ENCODE measurements at places on chromosomes 5 and 9.

DNA sequence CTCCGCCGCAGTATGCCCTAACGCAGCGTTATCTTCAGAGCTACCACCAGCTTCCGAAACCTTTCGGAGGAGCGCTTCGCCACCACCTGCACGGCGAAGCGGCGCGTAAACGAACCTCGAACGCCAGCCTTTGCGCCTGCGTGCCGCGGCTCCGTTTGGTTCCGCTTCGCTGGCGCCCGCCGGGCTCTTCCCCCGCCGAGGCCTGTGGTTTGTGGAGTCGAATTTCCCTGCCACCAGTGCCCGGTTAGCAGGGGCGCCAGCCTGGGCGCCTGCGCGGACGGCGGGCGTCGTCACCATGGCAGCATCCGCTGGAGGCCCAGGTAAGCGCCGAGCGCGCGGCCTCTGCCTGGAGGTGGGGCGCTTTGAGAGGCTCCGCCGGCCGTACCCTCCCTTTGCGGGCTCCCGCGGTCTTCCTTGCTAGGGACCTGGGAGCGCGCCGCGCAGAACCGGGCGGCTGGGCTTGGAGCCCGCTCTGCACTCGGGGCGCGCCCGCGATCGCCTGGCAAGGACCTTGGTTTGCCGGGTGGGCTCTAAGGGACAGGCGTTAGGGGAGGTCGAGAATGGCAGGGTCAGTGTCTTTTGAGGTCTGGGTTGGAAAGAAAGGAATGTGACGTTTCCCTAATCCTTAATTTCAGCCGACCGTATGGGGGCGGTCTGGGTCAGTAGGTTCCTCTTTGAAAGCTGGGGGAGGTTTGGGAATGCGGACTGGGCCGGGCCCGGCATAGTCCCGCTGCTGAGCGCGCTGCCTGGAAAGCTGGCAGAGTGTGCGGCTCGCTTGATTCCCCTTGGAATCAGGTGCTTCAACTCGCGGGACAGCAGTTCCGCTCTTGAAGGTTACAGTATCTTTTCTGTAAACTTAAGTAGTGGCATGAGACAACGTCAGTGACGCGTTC lies at the start of gene FAM151B:
Gene FAM151B (plus strand): TSS at position 272 of the 893 bp plus-strand sequence. CDS start 24 bp downstream, at position 296.
- peak; percentile 90 for DNase-seq

GRCh38 chr9:130698514-130698913 lies 4.9 kb downstream of the EXOSC2 start:
- peak; percentile 55 for DNase-seq

- no peak for DNase-seq
These were observed 245.7 kb upstream of the ELAVL2 start for GRCh38 chr9:24071716-24072115.

GRCh38 chr9:121538221-121538620 lies 38.6 kb upstream of the GGTA1 start:
- no peak for DNase-seq

GRCh38 chr5:143051244-143052058 lies 281.3 kb downstream of the ARHGAP26 start:
- DNase-seq: peak; percentile 77

GRCh38 chr5:134506054-134507039 lies 19.1 kb upstream of the JADE2 start:
- DNase-seq: peak; percentile 52

DNA sequence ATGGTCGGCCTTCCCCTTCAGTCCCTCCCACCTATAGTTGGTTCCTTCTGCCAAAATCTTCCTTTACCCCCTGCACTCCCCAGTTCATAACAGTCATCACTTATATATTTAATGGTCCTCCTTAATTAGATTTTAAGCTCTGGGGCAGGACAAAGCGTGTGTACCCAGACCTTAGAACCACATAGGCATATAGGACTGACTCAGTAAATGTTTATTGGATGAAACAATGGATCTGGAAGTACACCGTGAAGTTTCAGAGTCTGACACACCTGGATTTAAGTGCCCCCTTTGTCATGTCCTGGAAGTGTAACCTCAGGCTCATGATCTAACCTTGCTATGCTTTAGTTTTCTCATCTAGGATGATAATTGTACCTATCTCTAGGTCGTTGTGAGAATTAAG lies 32.0 kb downstream of the STARD4 start:
- no peak for DNase-seq

- DNase-seq: no peak
These were observed 334.8 kb downstream of the TRIM32 start for GRCh38 chr9:117021906-117022305.

- no peak for DNase-seq
These were observed 42.3 kb upstream of the MAP1B start for GRCh38 chr5:72064801-72065570.

DNA sequence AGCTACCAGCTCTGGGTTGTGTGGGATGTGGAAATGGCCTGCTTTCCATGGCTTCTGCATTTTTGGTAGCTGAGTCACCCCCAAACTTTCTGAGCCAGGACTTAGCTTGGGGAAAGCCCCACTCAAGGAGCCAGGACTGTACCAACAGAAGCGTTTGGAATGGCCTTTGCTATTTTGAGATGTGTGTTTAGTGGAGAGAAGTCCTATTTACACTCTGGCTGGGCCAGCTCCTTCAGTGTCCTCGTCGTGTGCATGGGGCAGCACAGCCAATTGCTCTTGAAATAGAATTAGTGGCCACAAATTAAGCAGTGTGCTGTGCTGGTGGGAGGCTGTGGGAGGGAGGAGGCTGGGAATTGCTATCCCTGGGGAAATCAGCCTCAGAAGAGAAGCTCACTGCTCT lies 51.6 kb downstream of the ENTREP1 start:
- peak; percentile 92 for DNase-seq

GRCh38 chr9:114367772-114368569 lies 19.8 kb downstream of the AKNA start:
- no peak for DNase-seq

GRCh38 chr5:11962122-11962521 lies 57.9 kb upstream of the CTNND2 start:
- no peak for DNase-seq

DNA sequence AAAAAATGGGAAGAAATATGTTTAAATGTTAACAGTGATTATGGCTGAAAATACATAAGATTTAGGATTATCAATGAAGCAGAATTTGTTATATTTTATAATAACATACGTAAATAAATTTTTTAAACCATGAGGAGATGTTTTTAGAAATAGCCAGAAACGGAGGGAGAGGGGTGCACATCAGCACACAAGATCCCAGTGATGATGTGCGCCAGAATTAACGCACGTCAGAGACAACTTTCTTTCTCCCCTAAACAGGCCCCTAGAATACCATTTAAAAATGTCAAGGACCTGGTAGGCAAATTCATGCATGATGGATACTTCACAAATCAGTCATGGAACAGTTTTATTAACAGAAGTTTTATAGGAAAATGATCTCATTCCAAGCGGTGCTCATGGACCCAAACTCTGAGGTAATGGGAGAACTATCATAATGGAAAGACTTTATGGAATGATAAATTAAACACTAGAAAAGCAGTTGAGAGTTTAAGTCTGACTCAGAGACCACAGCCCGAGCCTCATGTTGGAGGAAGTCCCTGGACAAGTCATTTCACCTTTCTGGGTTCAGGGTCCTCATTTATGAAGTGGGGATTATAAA lies 258.9 kb upstream of the GAS1 start:
- peak; percentile 88 for DNase-seq

DNA sequence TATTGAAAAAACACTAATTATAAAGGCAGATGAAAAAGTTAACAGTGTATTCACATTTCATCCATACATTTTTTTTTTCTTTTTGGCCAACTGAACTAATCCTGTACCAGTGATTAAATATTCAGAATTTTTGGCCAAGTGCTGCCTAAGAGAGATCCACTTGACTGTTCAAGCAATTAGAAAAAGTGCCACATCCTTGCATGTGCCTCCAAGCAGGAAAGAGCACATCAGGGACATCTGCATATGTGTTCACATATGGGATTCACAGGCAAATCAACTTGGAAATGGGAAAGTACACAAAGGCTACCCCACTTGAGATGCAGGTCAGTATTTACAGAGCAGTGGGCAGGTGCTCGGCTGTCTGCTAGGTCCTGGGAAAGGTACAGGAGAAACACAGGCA lies 163.3 kb upstream of the LHFPL2 start:
- no peak for DNase-seq

DNA sequence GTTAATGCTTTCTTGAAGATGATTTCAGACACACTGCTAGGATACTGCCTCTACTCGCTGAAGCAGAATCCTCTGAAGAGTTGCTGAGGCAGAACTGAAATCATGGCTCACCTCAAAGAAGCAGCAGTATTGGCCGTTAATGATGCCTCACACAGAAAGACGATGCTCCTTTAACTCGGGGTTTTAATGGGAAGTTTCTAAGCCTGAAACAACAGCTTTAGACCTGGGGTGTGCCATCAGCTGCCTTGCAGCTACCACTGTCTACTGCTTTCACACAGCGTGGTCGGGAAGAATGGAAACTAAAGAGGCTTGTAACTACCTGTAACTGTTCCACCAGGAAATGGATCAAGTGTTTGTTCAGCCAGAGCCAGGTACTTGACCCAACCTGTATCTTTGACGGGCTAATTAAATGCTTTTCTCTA lies at the start of gene CTXN3:
Gene CTXN3 (plus strand): TSS at position 65 of the 422 bp plus-strand sequence. CDS start 8,440 bp downstream, outside the sequence.
- no peak for DNase-seq

- DNase-seq: no peak
These were observed 12.2 kb upstream of the SPINK4 start for GRCh38 chr9:33227741-33228140.

DNA sequence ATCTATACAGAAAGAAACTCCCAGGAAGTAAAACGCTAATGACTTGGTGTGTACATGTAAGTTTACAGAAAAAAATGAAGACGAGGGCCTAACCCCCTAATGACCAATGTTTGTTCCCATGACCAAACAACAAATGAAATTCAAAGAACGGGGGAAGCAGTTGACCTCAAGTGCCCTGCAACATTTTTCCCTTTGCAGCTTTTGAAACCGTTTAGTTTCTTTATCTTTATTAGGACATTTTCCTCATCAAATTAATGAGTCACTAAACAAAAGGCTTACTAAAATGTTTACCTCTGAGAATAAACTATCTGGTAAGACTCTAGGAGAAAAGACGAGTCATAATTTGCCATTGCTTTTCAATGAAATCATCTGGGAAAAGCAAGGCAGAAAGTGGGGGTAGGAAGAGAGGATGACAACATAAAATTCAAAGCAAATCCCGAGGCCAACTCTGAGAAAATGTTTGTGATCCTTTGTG lies 57.4 kb downstream of the LHFPL2 start:
- peak; percentile 90 for DNase-seq

- no peak for DNase-seq
These were observed 632.3 kb upstream of the TLE4 start for GRCh38 chr9:78939311-78940065.

- DNase-seq: no peak
These were observed 10.5 kb downstream of the POC5 start for GRCh38 chr5:75706775-75707174.

- DNase-seq: no peak
These were observed 56.7 kb upstream of the RETREG1 start for GRCh38 chr5:16673241-16674201.

- peak; percentile 67 for DNase-seq
These were observed 52.3 kb downstream of the GGTA1 start for GRCh38 chr9:121447321-121447834.

DNA sequence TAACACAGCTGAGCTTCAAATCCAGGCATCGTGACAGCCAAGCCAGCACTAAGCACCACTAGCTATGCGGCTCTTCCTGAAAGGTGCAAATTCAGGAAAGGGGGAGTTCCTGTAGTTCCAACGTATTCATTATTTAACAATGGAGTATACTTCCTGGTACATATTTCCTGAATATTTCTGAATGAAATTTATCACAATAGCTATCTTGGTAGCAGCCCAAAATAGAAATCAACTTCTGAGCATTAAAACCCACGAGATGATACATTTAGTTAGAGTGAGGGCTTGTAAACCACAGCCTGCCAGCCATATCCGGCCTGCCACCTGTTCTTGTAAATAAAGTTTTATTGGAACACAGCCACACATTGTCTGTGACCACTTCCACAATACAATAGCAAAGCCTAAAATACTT lies 109.7 kb upstream of the RETREG1 start:
- DNase-seq: peak; percentile 15

- no peak for DNase-seq
These were observed 35.3 kb upstream of the SLIT3 start for GRCh38 chr5:169336242-169336641.

DNA sequence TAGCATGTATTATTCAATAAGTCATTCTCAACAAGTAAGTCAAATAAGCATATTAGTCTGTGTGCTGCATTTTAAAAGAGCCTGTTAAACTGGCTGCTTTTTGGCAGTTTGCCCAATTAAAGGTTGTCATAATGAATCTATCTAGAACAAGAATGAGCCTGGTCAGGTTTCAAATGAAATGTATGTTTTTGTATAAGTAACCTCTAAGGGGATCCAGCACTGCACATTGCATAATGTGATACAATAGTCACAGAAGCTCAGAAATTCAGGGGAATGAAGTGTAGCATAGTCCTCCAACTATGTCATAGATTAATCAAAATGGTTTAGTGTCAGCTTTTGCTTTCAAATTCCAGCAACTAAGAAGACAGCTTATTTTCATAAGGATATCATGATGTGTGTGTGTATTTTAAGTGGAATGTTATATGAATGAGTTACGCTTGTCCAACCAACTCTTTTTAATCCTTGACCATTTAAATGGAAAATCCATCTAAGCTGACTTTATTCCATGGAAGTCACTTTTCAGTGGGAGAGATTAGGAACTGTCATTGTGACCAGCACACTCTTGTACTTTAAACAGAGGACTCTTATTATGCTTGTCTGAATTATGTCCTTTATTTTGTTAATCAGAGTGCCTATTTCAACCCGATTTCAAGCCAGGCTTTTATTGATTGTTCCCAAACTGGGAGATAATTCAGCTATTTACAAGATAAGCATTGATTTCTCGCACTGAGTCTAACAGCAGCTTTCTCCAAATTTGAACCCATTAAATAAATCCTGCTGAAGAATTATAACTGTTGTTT lies 283.9 kb upstream of the ADAMTSL1 start:
- DNase-seq: no peak

DNA sequence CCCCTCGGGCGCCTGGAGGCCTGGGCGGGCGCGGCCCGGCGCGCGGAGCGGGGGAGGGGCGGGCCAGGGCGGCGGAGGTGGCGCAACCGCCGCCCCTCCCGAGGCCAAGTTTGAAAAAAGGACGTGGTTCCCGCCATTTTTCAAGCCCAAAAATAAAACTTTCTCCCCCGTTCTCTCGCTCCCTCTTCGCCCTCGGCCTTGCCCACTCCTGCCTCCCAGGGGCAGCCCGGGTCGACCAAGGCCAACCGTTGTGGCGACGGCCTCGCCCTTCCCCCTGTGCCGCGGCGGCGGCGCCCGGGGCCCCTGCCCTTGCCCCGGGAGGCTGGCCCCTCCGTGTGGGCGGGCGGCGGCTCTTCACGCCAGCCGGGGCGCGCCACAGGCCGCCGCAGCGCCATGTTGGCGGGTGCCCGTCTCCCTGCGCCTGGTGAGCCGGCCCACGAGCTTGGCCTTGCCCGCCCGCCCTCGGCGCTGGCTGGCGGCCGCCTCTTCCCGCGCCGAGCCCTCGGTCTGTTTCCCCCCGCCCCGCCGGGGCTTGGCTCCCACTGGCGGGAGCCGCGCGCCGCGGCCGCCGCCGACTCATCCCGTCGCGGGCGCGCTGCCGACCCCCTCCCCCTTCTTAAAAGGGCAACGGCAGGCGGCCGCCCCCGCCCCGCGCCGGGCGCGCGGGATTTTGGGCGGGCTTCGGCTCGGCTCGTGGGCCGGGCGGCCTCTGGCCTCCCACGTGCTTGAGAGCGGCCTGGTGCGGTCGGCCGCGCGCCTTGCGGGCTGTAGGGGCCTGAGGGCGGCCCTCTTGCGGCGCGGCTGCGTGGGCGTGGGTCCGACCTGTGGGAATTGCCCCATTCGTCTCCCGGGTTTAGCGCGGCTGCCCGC lies 1.3 kb downstream of the ANP32B start:
- DNase-seq: peak; percentile 79

- no peak for DNase-seq
These were observed 175.4 kb upstream of the ACTBL2 start for GRCh38 chr5:57658018-57658417.

- DNase-seq: no peak
These were observed 20.2 kb downstream of the SIL1 start for GRCh38 chr5:139177809-139178588.

Data from EL (cell line).